Glutamatergic neuron (in vitro differentiated cells): ENCODE measurements at places on chromosomes 2 and 18. TPM values are rescaled to one million over a fixed set of nuclear protein-coding genes. Genes with fewer than 3 reads are reported as not detected.

- H3K27ac ChIP-seq = no peak overlapping the region
- no peaks in the 10 kb centered on the region for H3K36me3 ChIP-seq
- no peak for DNase-seq
- no peak overlapping the region for H3K4me3 ChIP-seq
- peaks cover 4% of the 10 kb centered on the region for H3K27me3 ChIP-seq
These were observed 44.4 kb upstream of the MBP start for GRCh38 chr18:77177009-77177408.

The WDFY1 gene
- 33.0 TPM for total RNA-seq

- H3K4me1 ChIP-seq = peaks cover 54% of the 10 kb centered on the region
- H3K27ac ChIP-seq = no peak overlapping the region
- no peak overlapping the region for H3K4me3 ChIP-seq
- no peaks in the 10 kb centered on the region for H3K36me3 ChIP-seq
These were observed 41.2 kb downstream of the AGFG1 start for GRCh38 chr2:227513113-227513512.

The UGT1A3 gene
- total RNA-seq = not detected

- H3K36me3 ChIP-seq = no peaks in the 10 kb centered on the region
- no peak for DNase-seq
- H3K4me1 ChIP-seq = peaks cover 3% of the 10 kb centered on the region
- no peak overlapping the region for H3K4me3 ChIP-seq
- H3K27ac ChIP-seq = peak overlapping the region; percentile 79
- no peaks in the 10 kb centered on the region for H3K27me3 ChIP-seq
These were observed 1204.0 kb downstream of the DSC3 start for GRCh38 chr18:29838556-29838955.

The MERTK gene
- total RNA-seq = 2.3 TPM

DNA sequence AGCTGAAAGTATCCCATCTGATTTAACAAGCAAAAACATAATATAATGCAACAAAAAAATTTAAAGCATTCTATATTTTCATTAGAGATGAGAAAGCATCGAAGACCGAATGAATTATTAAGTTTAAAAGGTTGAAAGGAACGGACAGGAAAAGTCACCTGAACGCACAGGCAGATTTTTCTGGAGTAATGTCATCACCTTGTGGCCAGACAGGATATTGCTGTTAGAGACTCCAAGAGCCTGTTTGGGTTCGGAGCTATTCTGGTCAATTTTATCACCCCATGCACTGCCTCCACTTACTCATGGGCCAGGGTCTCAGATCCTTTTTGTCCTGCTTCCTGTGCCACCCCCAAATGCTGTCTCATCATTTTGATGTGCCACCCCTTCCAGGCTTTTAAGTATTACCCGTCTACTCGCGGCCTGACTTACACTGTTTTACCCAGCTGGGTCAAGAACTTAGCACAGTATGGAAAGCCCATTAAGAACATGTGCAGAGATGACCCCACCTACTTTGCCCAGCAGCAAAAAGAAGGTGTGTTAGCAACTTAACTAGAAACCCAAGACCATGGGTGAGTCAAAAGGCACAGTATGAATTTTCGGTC is 27.3 kb downstream of the GKN2 start:
- H3K36me3 ChIP-seq = no peaks in the 10 kb centered on the region
- H3K27me3 ChIP-seq = peaks cover 2% of the 10 kb centered on the region
- no peak overlapping the region for H3K4me3 ChIP-seq
- no peak for DNase-seq

- no peak overlapping the region for H3K27ac ChIP-seq
- DNase-seq = no peak
- no peak overlapping the region for H3K4me3 ChIP-seq
- no peaks in the 10 kb centered on the region for H3K36me3 ChIP-seq
- H3K27me3 ChIP-seq = no peaks in the 10 kb centered on the region
These were observed 127.6 kb upstream of the CDCA7 start for GRCh38 chr2:173226899-173227698.

DNA sequence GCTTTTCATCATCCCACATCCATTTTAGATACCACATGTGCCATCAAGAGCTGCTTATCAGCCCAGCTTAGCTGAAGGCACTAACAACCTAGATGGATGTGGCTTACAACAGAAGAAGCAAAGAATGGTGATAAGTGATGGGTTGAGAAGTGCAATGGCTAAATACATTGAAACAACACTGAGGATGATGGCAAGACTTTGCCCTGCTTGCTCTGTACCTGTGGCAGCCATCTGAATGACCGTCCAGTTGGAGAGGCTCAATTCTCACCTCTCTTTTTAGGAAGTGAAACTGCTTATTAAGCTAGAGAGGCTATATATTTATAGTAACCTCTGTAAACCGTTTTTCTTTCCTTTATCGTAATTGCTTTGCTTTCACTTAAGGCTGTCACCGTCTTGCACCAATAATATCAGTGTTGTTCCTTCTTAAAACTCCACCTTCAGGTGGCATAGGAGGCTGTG is 5.7 kb downstream of the GPATCH11 start:
- no peak overlapping the region for H3K4me3 ChIP-seq
- no peaks in the 10 kb centered on the region for H3K27me3 ChIP-seq
- no peaks in the 10 kb centered on the region for H3K4me1 ChIP-seq
- DNase-seq = no peak

The EGR4 gene
- total RNA-seq = not detected

The GPC1 gene
- total RNA-seq = 155 TPM

GRCh38 chr2:62404913-62405312 is 101.1 kb downstream of the TMEM17 start:
- no peaks in the 10 kb centered on the region for H3K4me1 ChIP-seq
- H3K27ac ChIP-seq = no peak overlapping the region
- no peak for DNase-seq
- H3K36me3 ChIP-seq = no peaks in the 10 kb centered on the region
- no peak overlapping the region for H3K4me3 ChIP-seq

The SPIRE1 gene
- total RNA-seq = 29.9 TPM

DNA sequence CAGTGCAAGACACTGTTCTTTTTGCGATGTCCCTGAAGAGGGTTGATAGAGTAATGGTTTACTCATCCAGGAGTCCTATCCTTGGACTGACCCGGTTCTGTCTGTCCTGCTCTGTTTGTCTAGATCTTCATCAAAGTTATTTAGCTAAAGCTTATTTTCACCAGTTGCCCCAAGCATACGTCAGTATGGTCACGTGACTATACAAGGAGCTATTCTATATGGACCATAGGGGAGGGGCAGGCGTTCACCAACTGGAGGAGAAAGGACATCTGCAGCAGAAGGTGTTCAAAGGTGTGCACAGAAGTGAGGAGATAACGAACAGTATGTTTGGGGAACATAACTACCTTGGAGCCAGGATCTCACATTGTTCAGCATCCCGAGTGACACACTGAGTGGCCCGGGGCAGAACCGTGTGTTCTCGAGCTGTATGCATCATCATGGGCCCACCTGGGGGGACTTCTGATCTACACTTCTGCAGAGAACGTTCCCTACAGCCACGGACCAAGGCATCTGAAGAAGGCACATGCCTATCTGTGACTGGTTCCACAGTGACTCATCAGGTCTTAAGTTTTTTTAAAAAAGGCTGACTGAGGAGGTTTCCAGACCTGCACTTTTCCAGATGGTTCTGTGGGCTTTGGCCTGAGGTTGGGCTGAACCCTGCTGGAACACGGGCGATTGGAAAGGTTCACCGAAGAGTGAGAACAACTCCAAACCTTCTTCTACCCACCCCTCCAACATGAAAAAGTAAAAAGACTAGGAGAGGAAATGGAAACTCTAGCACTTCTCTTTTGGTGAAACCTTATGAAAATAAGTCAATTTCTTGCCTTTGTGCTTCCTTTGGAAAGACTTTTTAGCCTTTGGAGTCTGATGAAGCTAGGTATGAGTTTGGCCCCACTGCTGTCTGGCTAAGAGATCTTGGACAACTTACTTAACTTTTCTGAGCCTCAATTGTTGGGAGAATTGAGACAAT is 68.6 kb upstream of the YWHAQ start:
- no peak for DNase-seq
- no peaks in the 10 kb centered on the region for H3K4me1 ChIP-seq
- no peak overlapping the region for H3K27ac ChIP-seq
- H3K36me3 ChIP-seq = no peaks in the 10 kb centered on the region

- H3K36me3 ChIP-seq = no peaks in the 10 kb centered on the region
- DNase-seq = no peak
- H3K27ac ChIP-seq = no peak overlapping the region
- H3K27me3 ChIP-seq = no peaks in the 10 kb centered on the region
- H3K4me3 ChIP-seq = no peak overlapping the region
These were observed 8.5 kb upstream of the LYPD1 start for GRCh38 chr2:132678483-132678882.

The CCDC74B gene
- 0.29 TPM for total RNA-seq

- DNase-seq = no peak
- peak overlapping the region; percentile 77 for H3K4me3 ChIP-seq
- no peaks in the 10 kb centered on the region for H3K36me3 ChIP-seq
- peaks cover 63% of the 10 kb centered on the region for H3K4me1 ChIP-seq
These were observed 75.3 kb downstream of the LRRFIP1 start for GRCh38 chr2:237702441-237703391.

The SLC8A1 gene
- 1.9 TPM for total RNA-seq

The ACMSD gene
- total RNA-seq = not detected

- H3K27ac ChIP-seq = no peak overlapping the region
- no peak for DNase-seq
- no peaks in the 10 kb centered on the region for H3K27me3 ChIP-seq
- H3K36me3 ChIP-seq = peaks cover 34% of the 10 kb centered on the region
- H3K4me3 ChIP-seq = no peak overlapping the region
These were observed 15.5 kb downstream of the RPIA start for GRCh38 chr2:88707003-88707402.

DNA sequence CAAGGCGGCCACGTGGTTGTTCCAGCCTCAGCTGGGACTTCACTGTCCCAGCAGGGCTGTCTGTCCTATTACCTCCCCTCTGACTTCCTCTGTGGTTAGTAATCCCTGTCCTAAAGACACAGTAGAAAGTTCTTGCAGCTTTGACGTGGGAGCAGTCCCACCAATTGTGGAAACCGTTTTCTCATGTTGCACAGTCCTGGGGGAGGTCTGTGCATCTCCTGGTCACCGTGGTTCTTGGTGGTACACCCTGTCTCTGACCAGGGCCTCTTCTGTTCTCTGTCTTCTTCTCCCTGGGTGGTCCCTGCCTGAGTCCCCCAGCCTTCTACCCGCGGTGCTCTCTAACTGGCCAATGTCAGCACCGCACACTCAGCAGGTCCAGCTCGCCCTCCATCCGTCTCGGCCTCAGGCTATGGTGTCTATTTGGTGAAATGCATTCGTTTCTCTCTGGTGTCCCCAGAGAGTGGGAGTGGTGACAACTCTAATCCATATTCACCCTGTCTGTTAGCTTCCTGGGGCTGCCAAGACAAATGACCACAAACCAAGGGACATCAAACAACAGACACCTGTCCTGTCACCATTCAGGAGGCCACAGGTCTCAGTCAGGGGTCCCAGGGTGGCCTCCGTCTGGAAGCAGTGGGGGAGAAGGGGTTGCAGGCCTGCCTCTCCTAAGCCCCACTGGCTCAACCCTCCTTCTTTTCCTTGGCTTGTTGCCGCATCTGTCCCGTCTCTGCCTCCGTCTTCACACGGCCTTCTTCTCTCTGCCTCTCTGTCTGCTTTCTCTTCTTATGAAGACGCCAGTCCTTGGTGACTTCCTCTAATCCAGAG is 99.8 kb downstream of the SH3BP4 start:
- peaks cover 5% of the 10 kb centered on the region for H3K36me3 ChIP-seq
- H3K4me3 ChIP-seq = peak overlapping the region; percentile 39
- DNase-seq = no peak
- H3K27ac ChIP-seq = peak overlapping the region; percentile 40
- H3K4me1 ChIP-seq = peaks cover 29% of the 10 kb centered on the region

The NAGK gene
- 188 TPM for total RNA-seq

DNA sequence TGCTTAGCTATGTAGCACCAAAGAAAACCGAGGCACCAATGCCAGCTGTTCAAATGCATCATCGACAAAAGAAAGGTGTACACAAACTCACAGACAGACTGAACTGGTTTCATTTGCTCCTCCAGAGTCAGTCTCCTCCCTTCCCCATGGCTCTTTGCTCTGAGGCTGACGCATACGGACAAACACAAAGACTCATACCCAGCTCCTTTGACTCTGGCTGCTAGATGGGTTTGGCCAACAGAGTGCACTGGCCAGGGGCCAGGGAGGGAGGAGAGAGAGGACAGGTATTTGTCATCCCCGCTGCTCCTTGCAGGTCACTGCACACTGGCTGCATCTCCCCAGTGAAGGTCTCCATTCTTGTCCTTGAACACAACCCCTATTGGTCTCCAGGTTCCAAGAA is 40.7 kb downstream of the DNER start:
- H3K36me3 ChIP-seq = no peaks in the 10 kb centered on the region
- H3K27me3 ChIP-seq = no peaks in the 10 kb centered on the region
- no peak overlapping the region for H3K4me3 ChIP-seq
- no peak for DNase-seq
- no peak overlapping the region for H3K27ac ChIP-seq

DNA sequence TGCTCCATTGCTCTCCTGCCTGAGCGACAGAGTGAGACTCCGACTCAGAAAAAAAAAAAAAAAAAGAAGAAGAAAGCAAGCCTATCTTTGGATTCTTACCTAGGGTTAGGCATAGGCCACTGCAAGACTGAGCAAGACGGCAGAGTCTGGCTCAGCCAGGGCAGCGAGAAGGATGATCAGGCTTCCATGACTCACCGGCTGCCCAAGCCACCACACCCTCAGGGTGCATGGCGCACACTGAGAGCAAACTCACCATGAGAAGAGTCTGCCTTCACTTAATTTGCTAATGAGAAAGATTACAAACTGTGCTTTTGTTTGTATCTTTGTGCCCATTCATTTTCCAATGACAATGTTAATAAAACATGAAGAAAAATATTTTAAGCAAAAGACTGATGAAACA is 8.2 kb downstream of the FAM110C start:
- no peak overlapping the region for H3K4me3 ChIP-seq
- no peaks in the 10 kb centered on the region for H3K4me1 ChIP-seq
- no peak overlapping the region for H3K27ac ChIP-seq
- H3K27me3 ChIP-seq = no peaks in the 10 kb centered on the region

- no peak overlapping the region for H3K4me3 ChIP-seq
- no peaks in the 10 kb centered on the region for H3K27me3 ChIP-seq
- H3K4me1 ChIP-seq = peaks cover 11% of the 10 kb centered on the region
- no peak overlapping the region for H3K27ac ChIP-seq
- no peak for DNase-seq
- H3K36me3 ChIP-seq = no peaks in the 10 kb centered on the region
These were observed 19.9 kb upstream of the SCYGR1 start for GRCh38 chr2:227407591-227408151.

DNA sequence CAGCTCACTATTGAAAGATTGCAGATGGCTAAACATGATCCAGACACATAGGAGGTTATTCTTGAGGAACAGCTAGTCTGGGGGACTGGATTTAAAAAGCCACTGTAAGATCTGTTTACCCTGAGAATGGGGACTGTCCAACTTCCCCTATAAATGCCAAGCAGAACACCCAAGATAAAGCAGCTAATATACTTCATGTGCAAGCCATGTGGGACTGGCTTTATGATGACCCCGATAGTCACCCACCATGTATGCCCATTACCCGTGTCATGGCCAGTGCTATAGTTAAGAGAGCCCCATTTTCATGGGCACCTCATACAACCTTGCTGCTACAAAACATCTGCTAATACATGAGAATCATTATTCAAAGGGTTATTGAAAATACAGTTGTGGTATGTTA is 16.0 kb downstream of the YPEL5 start:
- no peaks in the 10 kb centered on the region for H3K36me3 ChIP-seq
- H3K27ac ChIP-seq = no peak overlapping the region
- H3K27me3 ChIP-seq = no peaks in the 10 kb centered on the region
- H3K4me1 ChIP-seq = peaks cover under 1% of the 10 kb centered on the region
- no peak for DNase-seq

- no peaks in the 10 kb centered on the region for H3K36me3 ChIP-seq
- peaks cover 6% of the 10 kb centered on the region for H3K4me1 ChIP-seq
- H3K27me3 ChIP-seq = peaks cover 1% of the 10 kb centered on the region
- DNase-seq = no peak
- no peak overlapping the region for H3K4me3 ChIP-seq
- H3K27ac ChIP-seq = no peak overlapping the region
These were observed 41.4 kb upstream of the EHBP1 start for GRCh38 chr2:62663920-62664795.
